ENCODE measurements at places on chromosomes 7 and 10.

GRCh38 chr7:16813232-16813616 is 8.4 kb upstream of the AGR2 start:
- DNase-seq = no peak

GRCh38 chr7:54546986-54547314 is 4.8 kb downstream of the VSTM2A start:
- DNase-seq = no peak

DNA sequence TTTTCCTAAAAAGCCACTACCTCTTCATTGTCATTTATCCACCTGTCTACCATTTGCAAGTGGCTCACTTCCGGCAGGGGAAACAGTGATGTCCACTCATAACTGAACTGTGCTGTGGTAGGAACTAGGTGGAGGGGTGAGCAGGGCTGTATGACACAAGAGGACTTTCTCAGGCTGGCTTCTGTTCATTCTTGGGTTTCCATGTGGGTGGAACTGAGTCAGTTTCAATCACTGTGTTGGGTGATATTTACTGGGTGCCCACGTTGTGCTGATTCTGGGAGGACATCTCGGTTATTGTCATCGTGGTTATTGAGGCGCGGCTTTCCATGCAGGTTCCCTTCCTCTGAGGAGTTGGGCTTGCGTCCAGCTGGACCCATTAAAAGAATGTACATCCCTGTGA is 38.8 kb downstream of the RAMP3 start:
- DNase-seq = no peak

- no peak for DNase-seq
Observed at GRCh38 chr10:50622706-50623662, 772 bp downstream of the SGMS1 start.

- DNase-seq = no peak
Observed at GRCh38 chr10:21495002-21495751, 30.3 kb downstream of the SKIDA1 start.

DNA sequence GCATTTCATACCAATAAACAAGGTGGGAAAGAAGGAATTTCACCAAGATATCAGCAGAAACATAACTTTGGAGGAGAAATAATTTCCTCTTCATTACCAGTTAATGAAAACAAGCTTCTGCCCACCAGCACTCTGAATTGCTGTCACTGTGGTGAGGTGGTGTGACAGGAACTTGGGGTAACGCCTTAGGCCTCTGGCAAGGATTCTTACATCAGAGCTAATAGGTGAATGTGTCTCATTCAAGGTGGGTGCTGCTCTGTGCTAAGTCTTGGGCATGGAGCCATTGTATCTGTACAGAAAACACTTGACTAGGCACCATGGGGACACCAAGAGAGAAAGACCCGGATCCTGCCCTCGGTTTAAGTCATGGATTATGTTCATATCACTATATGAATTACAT is 8.3 kb upstream of the LOXL4 start:
- no peak for DNase-seq

- peak; percentile 40 for DNase-seq
Observed at GRCh38 chr7:83655951-83656556, 7.1 kb upstream of the SEMA3E start.

DNA sequence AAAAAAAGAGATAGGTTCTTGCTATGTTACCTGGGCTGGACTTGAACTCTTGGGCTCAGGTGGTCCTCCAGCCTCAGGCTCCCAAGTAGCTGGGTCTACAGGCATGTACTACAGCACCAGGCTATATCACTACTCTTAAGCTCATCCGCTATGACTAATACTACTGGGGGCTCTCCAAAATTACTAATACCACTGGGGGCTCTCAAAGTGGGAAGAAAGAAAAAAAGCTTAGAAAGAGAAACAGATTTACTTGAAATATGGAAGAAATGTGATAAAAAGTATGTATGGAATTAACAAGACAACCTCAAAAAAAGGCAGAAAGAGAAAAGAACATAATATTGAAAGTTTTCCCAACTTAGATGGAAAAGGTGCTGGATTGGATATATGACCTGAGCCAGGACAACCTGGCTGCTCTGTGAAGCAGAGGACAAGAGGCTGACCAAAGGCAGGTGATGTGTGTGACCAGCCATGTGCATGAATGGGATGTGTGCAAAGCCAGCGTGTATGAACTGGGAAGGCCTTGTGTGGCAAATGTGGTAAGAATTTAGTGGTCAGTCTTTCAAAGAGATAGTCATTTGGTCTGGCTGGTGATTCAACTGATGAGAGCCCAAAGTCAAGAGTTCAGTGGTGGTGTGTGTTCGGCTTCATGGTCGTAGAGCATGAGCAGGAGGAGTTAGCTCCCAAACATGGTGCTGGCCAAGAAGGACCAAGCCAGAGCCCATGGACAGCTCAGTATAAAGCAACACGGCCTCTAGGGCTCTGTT is 232.4 kb upstream of the KLF14 start:
- DNase-seq = no peak

- DNase-seq = no peak
Observed at GRCh38 chr7:131011432-131011742, 277.4 kb upstream of the KLF14 start.

DNA sequence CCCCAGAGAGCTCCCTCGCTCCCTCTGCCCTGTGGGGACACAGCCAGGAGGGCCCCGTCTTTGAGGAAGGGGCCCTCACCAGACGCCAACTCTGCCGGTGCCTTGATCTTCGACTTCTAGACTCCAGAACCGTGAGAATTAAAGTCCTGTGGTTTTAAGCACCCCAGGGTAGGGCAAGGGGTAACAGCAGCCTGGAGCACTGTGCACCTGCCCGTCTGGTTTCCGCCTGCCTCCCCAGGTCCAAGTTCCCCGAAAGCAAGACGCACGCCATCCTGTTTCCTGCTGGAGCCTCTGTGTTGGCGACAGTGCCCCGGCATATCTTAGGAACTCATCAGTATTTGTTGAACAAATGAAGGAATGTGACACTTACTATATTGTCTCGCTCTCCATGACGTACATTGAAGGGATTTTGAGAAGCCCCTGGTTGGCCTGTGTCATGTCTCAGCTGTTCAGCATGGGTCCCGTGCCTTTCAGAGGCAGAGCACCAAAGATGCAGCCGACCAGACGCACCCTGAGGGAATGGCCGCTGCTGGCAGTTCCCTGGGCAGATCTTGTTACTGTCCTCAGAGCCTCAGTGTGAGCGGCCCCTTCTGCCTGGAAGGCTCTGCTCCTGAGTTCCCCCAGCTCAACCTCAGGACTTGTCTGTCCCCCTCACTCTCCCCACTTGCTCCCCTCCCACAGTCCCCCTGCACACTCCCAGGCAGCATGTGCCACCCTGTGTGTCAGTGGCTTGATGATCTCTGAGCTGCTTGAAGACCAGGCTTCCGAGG is 226.2 kb downstream of the TCERG1L start:
- DNase-seq = no peak

DNA sequence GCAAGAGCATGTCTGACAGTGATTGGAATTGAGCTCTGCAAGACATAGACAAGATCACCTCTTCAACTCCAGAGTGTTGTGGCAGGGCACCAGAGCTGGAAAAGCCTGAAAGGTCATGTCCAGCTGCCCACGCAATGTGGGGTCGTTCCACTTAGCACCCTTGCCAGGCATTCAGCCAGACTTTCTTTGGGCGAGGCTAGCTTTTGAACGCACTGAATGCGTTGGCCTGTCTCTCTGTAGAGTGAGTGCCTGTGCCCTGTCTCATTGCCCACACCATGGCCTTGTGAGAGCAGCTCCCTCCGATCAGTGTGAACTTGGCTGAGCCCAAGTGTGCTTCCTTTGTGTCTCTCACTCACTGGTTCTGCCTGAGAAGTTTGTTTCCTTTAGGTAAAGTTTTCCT is 23.3 kb downstream of the UBTD1 start:
- no peak for DNase-seq

DNA sequence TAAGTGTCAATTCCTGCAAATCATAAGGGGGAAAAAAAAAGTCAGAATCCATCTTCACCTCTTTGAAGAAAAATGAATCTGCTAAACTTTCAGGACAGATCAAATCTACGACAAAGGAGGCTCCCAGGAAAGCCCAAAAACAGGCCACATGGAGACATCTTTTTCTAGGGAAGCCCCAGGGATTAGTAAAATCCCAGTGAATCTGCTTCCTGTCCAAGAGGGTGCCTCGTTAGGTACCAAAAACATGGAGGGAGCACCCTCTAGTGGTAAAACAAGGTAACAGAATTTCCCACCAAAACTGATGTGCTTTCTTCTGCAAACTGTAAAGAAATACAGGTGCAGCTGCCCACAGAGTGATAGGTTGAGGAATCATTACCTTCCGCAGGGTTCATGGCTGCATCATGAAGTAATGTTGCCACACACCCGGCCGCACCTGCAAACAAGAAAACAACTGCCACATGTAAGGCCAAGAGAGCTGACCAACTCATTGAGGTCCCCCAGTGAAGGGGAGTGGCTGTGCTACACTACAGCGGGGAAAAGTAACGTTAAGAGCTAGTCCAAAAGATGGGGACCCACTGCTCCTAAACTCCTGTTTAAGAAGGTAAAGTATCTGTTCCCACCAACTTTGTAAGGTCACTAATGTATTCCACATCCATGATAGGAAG is 7.9 kb downstream of the SLC25A28 start:
- peak; percentile 66 for DNase-seq

DNA sequence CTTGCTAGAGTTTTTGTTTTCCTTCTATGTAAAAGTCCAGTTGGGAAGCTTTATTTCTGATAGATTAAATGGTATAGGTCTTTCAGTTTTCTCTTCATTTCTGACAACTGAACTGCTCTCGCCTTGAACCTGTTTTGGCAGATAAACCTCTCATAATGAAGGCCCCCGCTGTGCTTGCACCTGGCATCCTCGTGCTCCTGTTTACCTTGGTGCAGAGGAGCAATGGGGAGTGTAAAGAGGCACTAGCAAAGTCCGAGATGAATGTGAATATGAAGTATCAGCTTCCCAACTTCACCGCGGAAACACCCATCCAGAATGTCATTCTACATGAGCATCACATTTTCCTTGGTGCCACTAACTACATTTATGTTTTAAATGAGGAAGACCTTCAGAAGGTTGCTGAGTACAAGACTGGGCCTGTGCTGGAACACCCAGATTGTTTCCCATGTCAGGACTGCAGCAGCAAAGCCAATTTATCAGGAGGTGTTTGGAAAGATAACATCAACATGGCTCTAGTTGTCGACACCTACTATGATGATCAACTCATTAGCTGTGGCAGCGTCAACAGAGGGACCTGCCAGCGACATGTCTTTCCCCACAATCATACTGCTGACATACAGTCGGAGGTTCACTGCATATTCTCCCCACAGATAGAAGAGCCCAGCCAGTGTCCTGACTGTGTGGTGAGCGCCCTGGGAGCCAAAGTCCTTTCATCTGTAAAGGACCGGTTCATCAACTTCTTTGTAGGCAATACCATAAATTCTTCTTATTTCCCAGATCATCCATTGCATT is 27.1 kb downstream of the MET start:
- peak; percentile 97 for DNase-seq

DNA sequence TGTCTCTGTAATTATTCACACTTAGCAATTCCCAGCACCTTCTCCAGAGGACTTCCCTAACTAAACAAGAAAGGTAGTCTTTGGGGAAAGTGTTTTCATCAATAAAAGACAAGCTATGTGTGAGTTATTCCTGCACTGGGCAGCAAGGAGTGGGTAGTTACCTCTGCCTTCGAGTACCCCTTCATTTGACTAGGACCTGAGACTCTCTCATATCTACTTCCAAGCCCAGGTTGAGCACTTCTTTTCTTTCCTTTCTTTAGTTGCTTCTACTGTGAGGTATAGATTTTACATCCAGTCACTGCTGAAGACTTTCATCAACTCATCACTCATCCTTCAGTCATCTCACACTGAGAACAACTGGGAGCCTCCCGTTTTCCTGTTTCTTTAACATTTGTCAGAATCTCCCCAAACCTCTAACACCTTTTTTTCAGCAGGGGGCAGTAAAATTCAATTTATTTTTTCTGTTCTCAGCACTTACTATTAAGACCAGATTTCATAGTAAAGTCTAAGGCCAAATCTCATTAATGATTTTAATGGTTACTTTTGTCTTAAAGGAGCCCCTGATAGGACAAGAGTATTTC is 80.1 kb upstream of the PRSS1 start:
- peak; percentile 29 for DNase-seq

- DNase-seq = no peak
Observed at GRCh38 chr10:33412653-33413361, 78.3 kb upstream of the NRP1 start.

Data from NCI-H1417 (cell line).